CD4-positive, alpha-beta T cell treated with Interleukin-15 for 4 hours (primary cell): ENCODE measurements at places on chromosomes 3 and 15.

DNA sequence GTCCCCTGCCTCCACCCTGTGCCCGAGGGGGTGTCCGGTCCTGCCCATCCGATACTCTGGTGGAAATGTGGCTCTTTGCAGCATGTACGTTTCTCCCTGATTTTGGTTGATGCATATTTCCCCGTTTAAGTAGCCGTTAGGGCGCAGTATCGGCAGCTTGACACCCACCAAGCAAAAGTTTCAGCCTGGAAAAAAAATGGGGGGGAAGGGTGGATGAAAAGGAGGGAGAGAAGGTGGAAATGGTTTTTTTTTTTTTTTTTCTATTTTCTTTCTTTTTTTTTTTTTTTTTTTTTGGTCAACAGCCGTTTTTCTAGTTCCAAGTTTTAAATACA, 1.3 kb downstream of the RAP2B start:
- no peak for DNase-seq

DNA sequence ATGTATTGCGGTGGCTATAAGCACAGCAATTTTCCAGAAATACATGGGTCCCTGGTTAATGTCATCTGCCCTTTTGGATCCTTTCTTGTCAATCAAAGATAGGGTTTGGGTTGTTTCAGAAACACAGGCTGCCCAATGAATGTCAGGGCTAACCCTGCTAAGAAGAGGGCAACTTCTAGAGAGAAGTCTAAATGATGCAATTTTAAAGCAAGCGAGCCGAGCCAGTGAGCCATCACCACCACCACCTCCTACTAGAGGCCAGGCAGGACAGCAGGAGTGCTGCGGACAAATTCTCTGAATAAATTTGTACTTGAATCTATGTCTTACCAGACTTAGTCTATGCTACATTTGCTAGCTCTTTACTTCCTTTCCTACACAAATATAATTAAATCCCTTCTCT, 248.4 kb downstream of the CTNNB1 start:
- no peak for DNase-seq

- no peak for DNase-seq
Observed at GRCh38 chr15:68391121-68391520, 40.8 kb downstream of the ITGA11 start.

- DNase-seq, result no peak
Observed at GRCh38 chr3:149342413-149343380, 9.3 kb upstream of the TM4SF18 start.

DNA sequence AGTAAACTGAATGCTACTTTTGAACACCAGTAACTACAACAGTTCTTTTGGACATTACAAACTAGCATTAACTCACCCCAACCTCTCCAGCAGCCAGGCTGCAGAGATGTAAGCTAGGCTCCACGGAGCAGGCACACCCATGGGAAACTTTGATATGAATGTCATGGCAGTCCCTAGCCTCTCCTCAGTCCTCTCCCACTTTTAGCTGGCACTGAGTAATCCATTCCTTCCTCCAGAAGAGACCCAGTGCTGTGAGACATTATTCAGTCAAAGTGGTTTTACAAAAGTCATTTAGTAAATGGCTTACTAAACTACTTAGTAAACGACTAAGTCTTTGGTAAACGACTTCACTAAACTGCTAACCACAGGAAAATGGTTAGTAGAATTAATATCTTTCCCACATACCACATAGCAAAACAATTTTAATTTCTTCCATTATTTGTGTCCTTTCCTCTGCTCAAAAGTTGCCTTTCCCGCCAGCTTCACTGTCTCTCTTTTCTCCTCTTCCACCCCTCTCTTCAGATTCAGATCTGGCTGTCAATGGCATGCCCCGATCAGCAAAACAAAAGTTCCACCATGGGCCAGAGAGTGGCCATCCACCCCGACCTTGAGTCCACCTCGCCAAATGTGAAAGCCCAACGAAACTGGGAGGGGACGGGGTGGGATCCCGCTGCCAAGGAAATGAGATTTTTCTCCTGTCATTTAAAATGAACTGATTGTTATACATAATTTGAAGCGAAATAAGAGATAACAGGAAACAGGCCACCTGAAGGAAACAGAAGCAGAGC, 67.5 kb upstream of the TJP1 start:
- DNase-seq, result no peak

DNA sequence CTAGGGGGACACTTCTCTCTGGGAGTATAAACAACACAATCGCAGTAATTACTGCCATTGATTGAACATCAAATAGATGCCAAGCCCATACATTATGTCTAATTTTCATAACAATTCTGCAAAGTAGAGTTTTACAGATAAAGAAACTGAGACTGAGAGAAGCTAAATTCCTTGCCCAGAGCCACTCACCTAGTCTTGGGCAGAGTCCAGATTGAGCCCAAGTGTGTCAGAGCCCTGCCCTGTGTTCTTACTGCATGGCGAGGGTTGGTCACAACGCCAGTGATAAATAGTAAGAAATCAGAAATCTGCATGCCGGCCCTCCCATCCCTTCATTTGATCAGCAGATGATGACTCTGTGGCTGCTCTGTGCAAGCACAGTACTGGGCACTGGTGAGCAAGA, 106.3 kb downstream of the C3orf70 start:
- no peak for DNase-seq

GRCh38 chr3:194308601-194309449, 42.3 kb downstream of the CPN2 start:
- DNase-seq, result no peak

GRCh38 chr3:135218304-135218703, 423.2 kb downstream of the EPHB1 start:
- DNase-seq, result no peak

DNA sequence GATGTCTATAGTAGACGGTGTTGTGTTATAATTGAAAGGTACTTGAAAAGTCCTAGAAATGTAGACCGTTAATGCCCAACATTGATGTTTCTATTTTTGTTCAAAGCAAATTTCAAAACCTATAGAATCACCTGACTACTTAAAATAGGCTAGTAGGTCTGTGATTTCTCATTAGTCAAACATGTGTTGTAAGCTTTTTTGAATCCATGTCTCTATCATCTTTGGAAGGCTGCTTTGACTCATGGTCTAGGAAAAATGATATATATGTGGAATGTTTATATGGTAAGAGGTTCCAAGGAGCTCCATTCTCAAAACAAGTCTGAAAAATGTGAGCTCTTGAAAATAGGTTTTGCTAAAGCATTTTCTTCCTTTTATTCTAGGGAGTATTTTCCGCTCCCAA, 375.3 kb downstream of the LPP start:
- no peak for DNase-seq

GRCh38 chr3:13278783-13279531, 141.2 kb downstream of the NUP210 start:
- DNase-seq, result no peak

DNA sequence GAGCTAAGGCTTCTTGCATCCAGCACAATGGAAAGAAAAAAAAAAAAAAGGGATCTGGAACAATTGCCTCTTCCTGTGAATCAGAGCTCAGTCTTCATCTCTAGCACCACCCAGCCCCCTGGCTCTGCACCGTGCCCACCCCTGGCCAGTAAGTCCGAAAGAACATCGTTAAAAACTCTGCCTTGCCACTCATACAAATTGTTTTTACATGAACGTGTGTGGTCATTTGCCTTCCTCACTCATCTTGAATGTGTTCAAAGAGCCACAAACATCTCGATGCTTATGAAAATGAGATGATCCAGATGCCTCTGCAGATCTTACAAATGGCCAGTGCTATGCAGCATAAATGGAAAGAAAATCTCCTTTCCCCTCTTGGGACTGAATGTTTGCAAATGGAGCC, 400.0 kb upstream of the PPP2R3A start:
- DNase-seq, result no peak

DNA sequence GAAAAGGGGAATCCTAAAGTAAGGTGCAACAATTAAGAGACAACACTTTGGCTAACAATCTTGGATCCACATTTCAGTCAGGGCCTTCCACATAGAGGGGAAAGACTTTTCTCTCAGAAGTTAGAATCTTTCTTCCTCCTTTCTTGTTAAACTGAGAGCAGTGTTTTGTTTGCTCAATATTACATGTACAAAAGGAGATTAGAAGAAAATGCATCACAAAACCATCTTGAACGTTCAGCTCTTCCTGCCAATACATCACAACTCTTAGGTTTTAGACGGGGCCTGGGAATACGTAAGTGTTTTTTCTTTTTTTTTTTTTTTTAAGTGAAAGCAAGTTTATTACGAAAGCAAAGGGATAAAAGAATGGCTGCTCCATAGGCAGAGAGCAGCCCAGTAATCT, 39.1 kb downstream of the MAP2K1 start:
- DNase-seq, result no peak

- DNase-seq, result no peak
Observed at GRCh38 chr15:47332481-47332880, 384.8 kb upstream of the SEMA6D start.

- DNase-seq, result no peak
Observed at GRCh38 chr3:146881356-146881755, 276.2 kb upstream of the PLSCR5 start.

GRCh38 chr3:157351981-157352380, 84.7 kb upstream of the PTX3 start:
- no peak for DNase-seq

- DNase-seq, result no peak
Observed at GRCh38 chr3:4644951-4645350, 151.8 kb downstream of the ITPR1 start.

DNA sequence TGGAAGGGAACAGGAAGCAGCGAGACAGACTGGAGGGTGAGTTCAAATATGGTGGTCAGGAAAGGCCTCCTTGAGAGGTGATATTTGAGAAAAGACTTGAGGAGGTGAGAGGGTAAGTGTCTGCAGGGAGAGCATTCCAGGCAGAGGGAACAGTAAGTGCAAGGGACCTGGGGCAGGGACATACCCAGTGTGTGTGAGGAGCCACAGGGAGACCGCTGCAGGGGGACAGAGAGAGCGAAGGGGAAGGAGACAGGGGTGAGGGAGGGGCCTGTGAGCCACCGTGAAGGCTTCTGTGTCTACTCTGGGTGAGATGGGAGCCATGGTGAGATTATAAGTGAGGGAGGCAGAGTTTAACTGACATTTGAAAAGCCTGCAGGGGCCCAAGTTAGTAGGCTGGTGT, 38.0 kb downstream of the WNT7A start:
- no peak for DNase-seq

- no peak for DNase-seq
Observed at GRCh38 chr3:3081381-3082233, 28.6 kb downstream of the IL5RA start.

GRCh38 chr3:152508705-152509104, 240.0 kb downstream of the MBNL1 start:
- no peak for DNase-seq

DNA sequence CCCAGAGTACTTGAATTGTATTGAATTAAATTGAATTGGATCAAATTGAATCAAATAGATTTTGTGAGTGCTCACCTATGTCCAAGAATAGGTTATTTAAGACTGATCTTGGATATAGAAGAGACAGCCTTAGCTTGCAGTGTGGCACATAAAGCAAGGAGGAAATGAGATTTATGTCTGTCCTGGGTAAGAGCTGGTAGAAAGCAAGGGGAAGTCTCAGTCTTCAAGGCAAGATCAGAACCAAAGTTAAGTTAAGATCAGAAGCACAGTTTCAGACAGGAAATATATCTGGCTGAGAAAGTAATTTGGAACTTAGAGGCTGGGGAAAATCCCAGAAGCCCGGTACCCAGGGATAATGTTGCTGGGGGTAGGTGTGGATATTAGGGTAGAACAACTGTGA, 244.4 kb upstream of the ARPP21 start:
- no peak for DNase-seq

DNA sequence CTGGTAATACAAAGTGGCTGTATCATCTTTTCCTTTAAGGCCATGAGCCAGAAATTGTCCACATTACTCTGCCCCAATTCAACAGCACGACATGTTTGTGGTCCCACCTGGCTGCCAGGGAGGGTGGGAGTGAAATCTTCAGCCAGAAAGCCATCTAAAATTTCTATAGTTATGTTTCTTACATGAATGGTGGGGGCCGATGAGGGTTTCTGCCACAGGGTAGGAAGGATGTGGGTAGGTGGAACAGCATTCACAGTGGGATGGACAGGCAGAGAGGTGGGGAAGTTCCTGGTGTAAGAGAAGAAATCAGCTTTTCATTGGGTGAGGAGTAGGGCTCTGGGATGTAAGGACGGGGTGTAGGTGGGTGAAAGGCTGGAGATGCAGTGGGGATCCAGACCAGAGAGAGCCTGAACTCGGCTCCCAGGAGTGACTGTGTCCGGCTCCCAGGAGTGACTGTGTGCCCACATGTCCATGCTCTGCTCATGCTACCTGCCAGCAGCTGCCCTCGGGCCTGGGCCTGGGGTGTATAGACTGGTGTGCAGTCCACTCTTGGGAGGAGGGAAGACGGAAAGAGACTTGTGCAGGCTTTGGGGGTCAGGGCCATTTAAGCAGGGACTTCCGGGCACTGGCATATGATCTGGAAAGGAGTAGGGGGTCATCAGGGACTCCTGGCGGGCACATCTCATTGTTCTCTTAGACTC, 3.8 kb upstream of the FBLN2 start:
- DNase-seq, result no peak

DNA sequence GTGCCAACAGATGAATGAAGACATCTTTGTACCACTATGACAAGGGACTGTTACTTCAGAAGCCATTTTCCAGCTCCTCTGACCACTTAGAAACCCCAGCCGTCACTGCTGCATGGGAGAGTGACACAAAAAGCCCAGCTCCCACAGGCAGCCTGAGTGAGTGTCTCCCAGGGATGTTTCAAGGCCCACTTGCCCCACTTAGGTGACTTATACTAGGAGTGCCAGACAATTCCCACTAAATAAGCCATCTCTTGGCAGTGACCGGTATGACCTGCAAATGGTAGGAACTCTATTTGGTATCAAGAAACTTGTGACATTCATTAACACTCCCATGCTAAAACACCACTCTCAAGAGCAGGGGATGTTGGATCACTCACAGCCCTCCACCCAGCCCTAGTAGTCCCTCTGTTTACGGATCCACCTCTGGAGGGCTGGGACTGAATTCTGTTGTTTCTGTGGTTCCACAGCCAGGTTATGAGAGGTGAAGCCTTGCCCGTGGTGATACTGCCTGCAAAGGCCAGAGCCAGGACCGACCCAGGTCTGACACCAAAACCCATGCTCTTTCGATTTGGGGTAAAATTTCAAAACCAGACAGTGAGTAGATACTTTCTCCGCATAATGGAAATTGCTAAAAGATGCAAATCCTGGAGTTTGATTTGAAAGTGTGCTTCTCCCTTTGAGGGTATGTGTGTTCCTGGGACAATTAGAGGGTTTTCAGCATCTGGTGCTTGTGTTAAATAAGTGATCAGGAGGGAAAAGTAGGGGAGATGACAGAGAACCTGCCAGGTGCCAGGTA, 14.5 kb downstream of the RBP1 start:
- no peak for DNase-seq

GRCh38 chr3:48795997-48796732, 51.5 kb downstream of the PRKAR2A start:
- DNase-seq, result no peak

DNA sequence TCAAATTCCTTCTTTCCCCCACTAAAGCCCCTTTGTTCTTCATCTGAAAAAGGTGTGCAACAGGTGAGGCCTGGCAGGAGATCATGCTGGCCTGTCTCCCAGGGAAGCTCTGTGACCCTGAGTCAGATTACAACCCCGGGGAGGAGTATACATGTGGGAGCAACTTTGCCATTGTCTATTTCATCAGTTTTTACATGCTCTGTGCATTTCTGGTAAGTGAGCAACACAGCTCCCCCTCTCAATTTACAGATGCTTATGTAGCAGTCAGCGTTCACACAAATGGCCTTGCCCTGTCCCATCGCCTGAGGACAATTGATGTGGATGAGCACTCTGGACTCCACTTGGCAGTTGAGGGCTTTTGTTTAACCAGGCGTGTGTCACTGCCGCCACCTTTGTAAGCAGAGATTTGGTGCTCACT, 70.4 kb downstream of the CHDH start:
- no peak for DNase-seq
